Stimulated activated CD8-positive, alpha-beta memory T cell treated with anti-CD3 and anti-CD28 coated beads, Interleukin-2, amount 100 ng/mL, for 1 hour (primary cell): ENCODE measurements at places on chromosomes 4 and X.
A peak's percentile ranks its signal among the peaks of the same experiment; 100 is the strongest.

GRCh38 chr4:74059161-74059829 is 20.8 kb upstream of the CXCL3 start:
- no peak for DNase-seq

DNA sequence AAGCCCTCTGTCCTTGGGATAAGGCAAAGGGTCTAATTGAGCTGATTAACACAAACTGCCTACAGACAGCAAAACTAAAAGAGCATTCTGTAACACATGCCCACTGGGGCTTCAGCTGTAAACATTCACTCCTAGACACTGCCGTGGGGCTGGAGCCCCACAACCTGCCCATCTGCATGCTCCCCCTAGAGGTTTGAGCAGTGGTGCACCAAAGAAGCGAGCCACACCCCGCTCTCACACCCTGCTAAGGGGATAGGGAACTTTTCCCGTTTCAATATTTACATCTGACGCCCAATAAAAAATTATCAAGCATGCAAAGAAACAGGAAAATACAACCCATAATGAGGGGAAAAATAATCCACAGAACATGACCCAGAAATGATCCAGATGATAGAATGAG is 46.9 kb upstream of the HSD17B10 start:
- DNase-seq = no peak

- DNase-seq = no peak
Observed at GRCh38 chr4:71206763-71207162, 132.1 kb upstream of the SLC4A4 start.

- DNase-seq = no peak
Observed at GRCh38 chr4:171612907-171613306, 200.3 kb upstream of the GALNTL6 start.

DNA sequence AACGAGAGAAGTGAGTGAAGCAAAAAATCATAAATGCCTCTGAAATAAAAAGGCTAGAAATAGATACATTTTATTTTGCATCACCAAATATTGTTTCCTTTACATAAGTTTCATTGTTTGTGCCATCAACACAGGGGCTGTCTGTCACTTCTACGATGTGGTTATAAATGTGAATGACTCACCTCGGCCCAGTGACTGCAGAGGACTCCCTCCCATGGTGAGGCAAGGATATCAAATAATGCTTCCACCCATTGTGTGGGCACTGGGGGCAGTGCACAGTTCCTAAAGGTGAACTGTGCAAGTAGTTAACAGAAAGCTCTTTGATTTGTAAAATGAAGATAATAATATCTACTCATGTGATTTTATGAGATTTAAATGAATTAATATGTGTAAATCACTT is 230.3 kb upstream of the NEIL3 start:
- no peak for DNase-seq

DNA sequence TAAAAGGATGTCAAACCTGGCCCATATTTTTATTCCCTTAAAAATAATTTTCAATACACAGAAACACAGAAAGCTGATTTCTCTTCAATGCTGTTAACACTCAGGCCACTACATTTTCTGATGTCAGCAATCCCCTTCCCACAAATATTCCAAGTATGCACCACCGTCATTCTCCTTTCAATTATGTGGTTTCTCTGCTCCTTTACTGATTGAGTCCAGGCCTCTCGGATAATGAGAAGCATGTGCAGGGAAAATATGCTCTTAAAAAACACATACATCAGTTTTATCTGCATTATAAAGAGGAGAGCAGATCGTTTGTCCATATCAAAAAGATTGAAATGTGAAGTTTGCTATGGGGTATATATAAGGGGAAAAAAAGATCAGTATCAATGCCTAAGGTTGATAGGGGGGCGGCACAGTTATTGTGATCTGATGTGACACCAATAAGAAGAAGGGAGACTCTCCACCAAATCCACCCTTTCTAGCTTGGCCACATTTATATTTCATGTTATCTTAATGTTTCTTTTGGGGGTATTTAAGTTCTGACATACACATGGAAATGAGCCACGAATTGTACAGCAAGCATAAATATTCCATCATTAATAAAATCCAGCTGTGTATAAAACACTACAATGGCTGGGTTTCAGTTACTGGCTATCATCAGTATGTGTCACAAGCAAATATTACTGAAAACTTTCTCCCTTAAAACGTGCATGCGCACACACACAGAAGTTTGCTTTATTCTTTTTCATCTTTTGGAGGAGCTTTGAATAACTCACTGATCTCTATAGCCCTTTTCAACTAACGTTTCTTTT is 6.4 kb downstream of the AMOT start:
- DNase-seq = no peak

DNA sequence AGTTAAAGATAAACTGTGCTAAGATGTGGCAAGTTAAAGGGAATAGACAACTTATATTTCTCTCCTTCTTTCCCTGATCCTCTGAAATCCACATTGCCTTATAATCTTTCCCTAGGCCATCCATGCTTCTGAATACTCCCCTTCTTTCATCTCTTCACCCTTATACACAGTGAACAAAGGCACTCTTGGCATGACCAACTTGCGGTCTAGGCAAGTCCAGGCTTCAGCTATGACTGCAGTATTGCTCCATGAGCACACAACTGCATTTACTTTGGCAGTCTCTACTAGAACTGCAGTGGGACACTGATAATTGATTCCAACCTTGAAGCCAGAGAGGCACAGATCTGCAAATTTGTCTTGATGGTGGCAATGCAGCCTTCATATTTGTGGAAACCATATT is 24.2 kb upstream of the UBA6 start:
- no peak for DNase-seq

GRCh38 chr4:1290165-1290977 is 680 bp downstream of the MAEA start:
- no peak for DNase-seq

DNA sequence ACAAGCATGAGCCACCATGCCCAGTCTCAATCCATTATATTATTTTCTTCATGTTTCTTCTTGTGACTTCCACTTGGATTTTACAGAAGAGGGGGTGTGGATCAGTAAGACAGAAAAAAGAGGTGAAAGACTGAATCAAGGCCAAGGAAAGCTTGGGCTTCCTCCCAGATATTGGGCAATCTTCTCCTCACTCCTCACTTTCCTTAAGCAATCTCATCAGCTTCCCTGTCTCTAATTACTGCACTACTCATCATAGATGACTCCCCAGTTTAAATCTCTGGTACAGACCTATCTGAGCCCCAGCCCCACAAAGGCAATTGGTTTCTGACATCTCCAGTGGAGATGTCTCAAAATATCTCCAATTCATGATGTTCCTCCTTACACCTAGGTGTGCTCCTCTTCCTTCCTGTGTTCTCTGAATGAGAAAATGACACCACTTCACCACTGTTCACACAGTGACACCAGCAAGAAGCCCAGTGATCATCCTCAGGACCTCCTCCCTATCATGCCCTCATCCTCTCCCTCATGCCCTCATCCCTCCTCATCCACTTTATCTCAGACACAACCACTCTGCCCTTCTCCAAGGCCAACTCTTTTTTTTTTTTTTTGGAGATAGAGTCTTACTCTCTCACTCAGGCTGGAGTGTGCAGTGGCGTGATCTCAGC is 44.8 kb upstream of the HERC6 start:
- no peak for DNase-seq

DNA sequence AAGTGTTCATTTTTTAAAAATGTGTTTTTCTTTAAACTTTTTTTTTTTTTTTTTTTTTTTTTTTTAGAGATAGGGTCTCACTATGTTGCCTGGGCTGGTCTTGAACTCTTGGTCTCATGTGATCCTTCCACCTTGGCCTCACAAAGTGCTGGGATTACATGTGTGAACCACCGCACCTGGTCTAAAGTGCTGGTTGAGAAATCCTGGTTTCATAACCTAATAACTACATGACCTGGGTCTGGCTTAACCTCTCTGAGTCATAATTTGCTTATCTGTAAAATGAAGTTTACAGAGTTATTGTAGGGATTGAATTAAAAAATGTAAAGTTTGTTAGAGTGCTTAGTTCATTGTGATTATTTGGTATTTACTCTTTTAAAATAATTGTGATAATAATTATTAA is 5.2 kb downstream of the HSD17B13 start:
- DNase-seq = no peak

- no peak for DNase-seq
Observed at GRCh38 chr4:30116401-30116800, 603.8 kb upstream of the PCDH7 start.

- DNase-seq = no peak
Observed at GRCh38 chr4:61427818-61428495, 227.8 kb downstream of the ADGRL3 start.

DNA sequence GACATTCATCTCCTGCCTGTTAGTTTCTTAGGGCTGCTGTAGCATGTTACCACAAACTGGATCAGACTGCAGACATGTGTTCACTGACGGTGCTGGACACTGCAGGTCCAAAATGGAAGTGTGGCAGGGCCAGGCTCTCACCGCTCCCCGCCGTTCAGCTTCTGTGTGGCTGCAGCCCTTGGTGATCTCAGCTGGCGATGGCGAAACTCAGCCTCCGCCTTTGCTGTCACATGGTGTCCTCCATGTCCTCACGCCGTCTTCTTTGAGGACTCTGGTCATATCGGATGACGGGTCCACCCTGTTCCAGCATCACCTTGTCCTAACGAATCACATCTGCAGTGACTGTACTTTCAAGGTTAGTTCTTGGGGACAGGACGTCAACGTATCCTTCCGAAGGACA is 25.9 kb upstream of the HELT start:
- no peak for DNase-seq

- no peak for DNase-seq
Observed at GRCh38 chrX:20729416-20729815, 462.7 kb upstream of the RPS6KA3 start.

DNA sequence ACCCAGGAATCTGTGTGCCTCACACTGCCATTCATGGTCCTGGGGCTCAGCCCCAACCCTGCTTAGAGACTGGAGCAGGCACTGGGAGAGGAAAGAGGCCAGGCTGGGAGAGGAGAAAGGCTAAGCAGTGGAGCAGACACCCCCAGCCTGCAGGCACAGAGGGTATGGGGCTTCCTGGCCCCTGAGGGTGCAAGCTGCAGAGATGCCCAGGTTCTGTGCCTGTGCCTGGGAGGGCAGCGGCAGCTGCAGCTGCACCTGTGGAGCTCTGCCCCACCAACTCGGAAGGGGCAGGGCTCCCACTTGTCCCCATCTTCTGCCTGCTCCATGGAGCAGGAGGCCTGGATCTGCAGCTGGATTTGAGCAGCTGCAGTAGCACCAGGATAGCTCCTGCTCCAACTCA is 47.9 kb downstream of the DMP1 start:
- DNase-seq = no peak

DNA sequence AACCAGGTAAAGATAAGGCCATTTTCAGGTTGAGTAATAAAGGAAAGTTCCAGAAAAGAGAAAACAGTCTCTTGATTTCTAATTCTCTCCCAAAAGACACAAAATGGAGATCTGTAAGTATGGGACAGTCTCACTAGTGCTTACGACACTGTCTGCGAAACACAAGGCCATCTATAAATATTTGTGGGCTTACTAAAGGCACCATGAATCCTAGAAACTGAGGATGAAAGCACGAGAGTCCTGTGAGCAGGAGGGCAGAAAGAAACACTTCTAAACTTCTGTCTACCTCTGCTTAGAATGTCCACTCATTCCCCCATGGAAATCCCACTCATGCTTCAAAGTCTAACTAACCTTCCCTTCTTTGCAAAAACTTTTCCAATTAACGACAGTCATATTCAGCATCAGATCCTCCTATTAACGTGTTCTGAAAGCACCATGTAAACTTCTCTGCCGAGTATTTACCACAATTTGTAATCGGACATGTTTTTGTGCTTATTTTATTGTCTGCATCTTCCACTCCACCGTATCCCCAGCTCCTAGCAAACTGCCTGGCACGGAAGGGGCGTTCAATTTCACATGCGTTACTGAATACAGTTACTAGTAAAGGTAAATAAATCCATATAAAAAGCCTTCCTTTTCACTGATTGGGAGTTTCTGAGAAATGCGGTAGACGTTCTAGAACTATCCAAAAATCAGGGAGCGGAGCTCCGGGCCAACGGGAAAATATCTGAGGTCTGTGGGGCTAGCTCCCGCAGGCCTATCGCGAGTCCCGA is 665 bp downstream of the PSMD10 start:
- DNase-seq = no peak

DNA sequence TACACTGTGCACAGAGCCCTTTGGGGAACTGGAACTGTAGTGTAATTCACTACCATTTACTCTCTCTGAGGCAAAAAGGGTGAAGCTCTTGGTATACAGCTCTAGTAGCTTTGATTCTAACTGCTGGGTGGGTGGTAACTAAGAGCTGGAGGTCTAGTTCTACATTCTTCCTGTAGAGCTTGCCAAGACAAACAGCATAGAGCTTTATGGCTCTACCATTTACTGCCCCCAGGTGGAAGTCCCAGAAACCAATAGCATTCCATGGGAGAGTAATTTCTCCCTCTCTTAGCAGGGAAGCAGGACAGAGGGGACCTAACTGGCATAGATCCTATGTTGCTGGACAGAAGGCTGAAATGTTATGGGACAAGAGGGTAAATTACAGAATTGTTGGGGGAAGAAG is 26.7 kb downstream of the HDAC8 start:
- no peak for DNase-seq

- DNase-seq = peak; percentile 96
Observed at GRCh38 chrX:386768-387575, at the start of gene PPP2R3B. Gene PPP2R3B (minus strand): TSS chrX:386907. CDS start chrX:386691, 216 bp downstream.

DNA sequence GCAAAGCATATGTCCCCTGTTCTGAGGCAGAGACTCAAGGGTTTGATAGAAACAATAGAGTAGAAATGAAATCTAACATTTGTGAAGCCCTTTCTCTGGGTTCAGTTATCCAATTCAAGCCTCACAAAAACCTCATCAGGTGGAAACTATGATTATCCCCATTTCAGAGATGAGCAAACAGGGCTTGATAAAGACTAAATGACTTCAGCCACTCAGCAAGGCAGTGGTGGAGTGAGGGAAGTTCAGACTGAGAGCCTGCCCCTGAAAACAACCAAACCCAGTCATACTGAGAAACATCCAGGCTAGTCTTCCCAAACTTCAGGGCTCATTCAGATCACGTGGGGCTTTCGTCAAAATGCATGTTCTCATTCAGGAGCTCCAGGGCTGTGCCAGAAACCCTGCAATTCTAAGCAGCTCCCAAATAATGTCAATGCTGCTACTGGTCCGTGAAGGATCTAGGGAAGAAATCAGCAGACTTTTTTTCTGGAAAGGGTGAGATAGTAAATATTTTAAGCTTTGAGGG is 109.6 kb upstream of the KIT start:
- DNase-seq = no peak
